Effector memory CD8-positive, alpha-beta T cell (primary cell): ENCODE measurements at places on chromosomes 6 and 20.

- H3K4me1 ChIP-seq = no peaks in the 10 kb centered on the region
- H3K4me3 ChIP-seq = no peak overlapping the region
- no peaks in the 10 kb centered on the region for H3K27me3 ChIP-seq
- H3K27ac ChIP-seq = no peak overlapping the region
Observed at GRCh38 chr6:73180076-73180738, 45.1 kb downstream of the KHDC1L start.

- H3K4me1 ChIP-seq = peaks cover 8% of the 10 kb centered on the region
- H3K27me3 ChIP-seq = no peaks in the 10 kb centered on the region
- DNase-seq = no peak
- no peak overlapping the region for H3K4me3 ChIP-seq
Observed at GRCh38 chr6:169917153-169917552, 165.7 kb downstream of the ERMARD start.

- H3K4me3 ChIP-seq = no peak overlapping the region
- no peaks in the 10 kb centered on the region for H3K4me1 ChIP-seq
- peaks cover 60% of the 10 kb centered on the region for H3K27me3 ChIP-seq
Observed at GRCh38 chr6:31053873-31054272, 43.6 kb downstream of the MUC22 start.

GRCh38 chr6:87054143-87054833 is 40.6 kb downstream of the CGA start:
- DNase-seq = no peak
- H3K4me1 ChIP-seq = no peaks in the 10 kb centered on the region
- no peaks in the 10 kb centered on the region for H3K36me3 ChIP-seq
- peaks cover 39% of the 10 kb centered on the region for H3K27me3 ChIP-seq
- no peak overlapping the region for H3K27ac ChIP-seq
- no peak overlapping the region for H3K4me3 ChIP-seq

DNA sequence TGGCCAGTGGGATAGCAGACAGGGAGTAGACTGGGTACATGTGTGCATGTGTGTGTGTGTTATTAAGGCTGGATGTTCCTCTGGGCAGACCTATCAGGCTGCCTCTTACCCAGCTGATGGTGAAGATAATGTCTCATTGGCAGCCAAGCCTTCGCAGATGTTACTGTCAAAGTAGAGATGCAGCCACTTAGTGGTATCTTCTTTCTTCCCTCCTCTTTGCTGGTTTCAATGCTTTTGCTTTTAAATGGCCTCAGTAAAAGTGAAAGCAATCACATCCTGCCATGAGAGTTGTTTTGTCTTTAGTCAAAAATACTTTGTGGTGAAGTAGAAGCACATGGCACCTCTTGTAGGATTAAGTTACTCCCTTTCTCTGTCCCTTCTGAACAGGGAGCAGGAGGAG is 57.5 kb downstream of the SNRNP48 start:
- no peak for DNase-seq
- no peaks in the 10 kb centered on the region for H3K4me1 ChIP-seq
- no peak overlapping the region for H3K4me3 ChIP-seq
- no peak overlapping the region for H3K27ac ChIP-seq

DNA sequence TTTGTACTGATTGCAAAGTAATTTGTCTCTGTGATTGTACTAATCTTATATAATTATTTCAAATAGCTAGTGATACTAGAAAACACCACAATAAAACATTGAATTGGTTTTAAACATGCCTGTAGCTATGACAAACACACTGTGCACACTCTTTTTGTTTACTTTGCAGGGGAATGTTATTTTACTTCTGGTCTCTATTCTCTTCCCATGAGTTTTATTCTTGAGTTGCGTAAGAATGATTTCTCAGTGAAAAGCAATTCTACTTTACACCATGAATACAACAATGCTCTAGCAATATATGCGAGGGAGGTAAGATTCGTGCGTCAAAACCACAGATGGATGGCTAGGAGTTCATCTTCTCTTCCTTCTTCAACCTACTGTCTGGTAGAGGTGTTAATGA is 68.4 kb upstream of the PHACTR1 start:
- no peaks in the 10 kb centered on the region for H3K36me3 ChIP-seq
- no peaks in the 10 kb centered on the region for H3K27me3 ChIP-seq
- H3K27ac ChIP-seq = no peak overlapping the region
- H3K4me1 ChIP-seq = no peaks in the 10 kb centered on the region

- no peak overlapping the region for H3K27ac ChIP-seq
- no peaks in the 10 kb centered on the region for H3K36me3 ChIP-seq
- H3K4me1 ChIP-seq = no peaks in the 10 kb centered on the region
- H3K27me3 ChIP-seq = no peaks in the 10 kb centered on the region
Observed at GRCh38 chr20:5020760-5021159, 19.4 kb upstream of the SLC23A2 start.

- H3K4me3 ChIP-seq = no peak overlapping the region
- no peaks in the 10 kb centered on the region for H3K4me1 ChIP-seq
- H3K27me3 ChIP-seq = peaks cover 37% of the 10 kb centered on the region
Observed at GRCh38 chr6:5984150-5985089, 22.3 kb downstream of the NRN1 start.

DNA sequence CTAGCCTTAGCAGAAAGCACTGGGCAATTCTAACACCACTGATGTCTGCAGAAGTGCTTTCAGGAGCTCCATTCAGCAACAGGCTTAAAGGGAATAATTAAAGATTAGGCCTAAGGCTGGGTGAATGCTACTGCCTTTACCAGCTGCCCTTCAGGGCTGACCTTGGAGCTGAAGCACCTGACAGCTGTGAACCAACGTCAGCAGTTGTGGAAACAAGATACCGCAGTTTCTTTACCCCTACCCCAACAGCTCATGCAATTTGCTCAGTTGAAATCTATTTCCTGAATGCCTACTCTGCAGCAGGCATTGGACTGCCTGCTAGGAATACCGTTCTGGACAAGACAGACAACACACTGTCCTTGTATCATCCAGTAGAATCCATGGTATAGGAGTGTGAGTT is 51.5 kb upstream of the ADTRP start:
- no peak overlapping the region for H3K4me3 ChIP-seq
- no peaks in the 10 kb centered on the region for H3K4me1 ChIP-seq
- peaks cover 72% of the 10 kb centered on the region for H3K27me3 ChIP-seq
- H3K36me3 ChIP-seq = no peaks in the 10 kb centered on the region
- H3K27ac ChIP-seq = no peak overlapping the region
- DNase-seq = no peak

- H3K27ac ChIP-seq = no peak overlapping the region
- no peaks in the 10 kb centered on the region for H3K27me3 ChIP-seq
- peaks cover 3% of the 10 kb centered on the region for H3K36me3 ChIP-seq
- H3K4me3 ChIP-seq = no peak overlapping the region
- H3K4me1 ChIP-seq = peaks cover 11% of the 10 kb centered on the region
Observed at GRCh38 chr6:117540670-117541069, 58.2 kb downstream of the DCBLD1 start.

DNA sequence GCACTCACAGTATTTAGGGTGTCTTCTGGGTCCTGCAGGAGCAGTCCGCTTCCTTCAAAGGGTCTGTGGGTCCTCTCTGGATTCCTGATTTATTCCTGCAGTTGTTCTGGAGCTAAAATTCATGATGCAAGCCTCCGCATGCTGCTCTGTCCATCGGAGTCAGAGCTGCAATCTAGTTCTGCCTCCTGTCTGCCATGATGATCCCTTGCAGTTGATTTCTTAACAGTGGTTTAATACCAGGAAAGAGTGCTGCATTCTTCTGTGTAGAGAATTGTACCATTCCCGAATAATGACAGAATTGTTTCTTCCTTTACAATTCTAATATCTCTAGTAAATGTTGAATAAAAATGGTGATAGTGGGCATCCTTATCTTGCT is 72.0 kb upstream of the B3GAT2 start:
- no peaks in the 10 kb centered on the region for H3K4me1 ChIP-seq
- no peak for DNase-seq
- H3K27me3 ChIP-seq = peaks cover 9% of the 10 kb centered on the region
- H3K4me3 ChIP-seq = no peak overlapping the region

- H3K4me1 ChIP-seq = no peaks in the 10 kb centered on the region
- no peak overlapping the region for H3K27ac ChIP-seq
- peaks cover 38% of the 10 kb centered on the region for H3K27me3 ChIP-seq
- no peaks in the 10 kb centered on the region for H3K36me3 ChIP-seq
- DNase-seq = no peak
Observed at GRCh38 chr6:16208989-16209388, 29.4 kb upstream of the GMPR start.

DNA sequence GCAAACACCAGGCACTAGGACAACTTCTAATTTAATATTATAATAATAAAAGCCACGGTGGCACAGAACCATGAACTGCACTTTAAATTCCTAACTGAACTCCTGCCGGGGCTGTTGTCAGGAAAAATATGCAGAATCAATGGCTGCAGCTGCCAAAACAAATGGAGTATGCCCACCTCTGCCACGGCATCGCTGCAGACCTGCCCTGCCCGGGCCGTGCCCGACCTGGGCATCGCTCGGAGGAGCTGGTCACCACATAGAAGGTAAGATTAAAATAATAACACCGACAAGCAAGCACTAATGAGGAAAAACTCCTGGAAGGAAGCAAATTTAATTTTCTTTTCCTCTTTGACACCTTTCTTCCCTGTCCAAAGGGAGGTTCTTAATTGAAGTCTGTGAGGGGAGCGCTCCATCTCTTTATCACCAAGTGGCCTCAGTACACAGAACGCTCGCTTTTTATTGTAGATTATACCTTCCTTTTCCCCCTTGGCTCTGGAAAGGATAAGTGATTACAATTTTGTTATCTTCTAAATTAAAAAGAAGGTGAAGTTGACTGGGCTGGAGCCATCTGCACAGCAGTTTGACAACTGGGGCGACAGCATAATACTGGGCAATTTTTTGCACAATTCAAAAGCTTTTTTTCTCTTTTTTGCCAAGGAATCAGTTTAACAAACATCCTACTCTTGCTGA is 351.3 kb downstream of the ZFAND3 start:
- no peaks in the 10 kb centered on the region for H3K27me3 ChIP-seq
- H3K27ac ChIP-seq = no peak overlapping the region
- H3K36me3 ChIP-seq = peaks cover 12% of the 10 kb centered on the region
- H3K4me1 ChIP-seq = no peaks in the 10 kb centered on the region
- H3K4me3 ChIP-seq = no peak overlapping the region

DNA sequence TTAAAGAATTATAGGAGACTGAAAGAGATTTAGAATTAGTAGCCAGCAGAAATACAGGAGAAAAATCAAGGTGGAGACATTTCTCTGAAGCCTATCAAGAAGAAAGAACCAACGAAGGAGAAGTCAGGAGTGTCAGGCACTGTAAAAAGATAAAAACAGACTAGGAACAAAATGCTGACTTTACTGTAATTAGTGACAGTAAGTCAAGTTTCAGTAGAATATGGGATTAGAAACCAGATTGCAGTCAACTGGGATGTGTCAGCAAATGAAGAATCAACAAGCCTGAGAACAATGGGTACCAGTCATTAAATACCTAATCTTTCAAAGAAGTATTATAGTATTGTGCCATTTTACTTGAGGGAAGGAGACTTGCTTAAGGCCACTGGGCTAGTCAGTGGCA is 21.6 kb downstream of the CALHM6 start:
- no peak overlapping the region for H3K27ac ChIP-seq
- no peaks in the 10 kb centered on the region for H3K36me3 ChIP-seq
- no peak overlapping the region for H3K4me3 ChIP-seq
- peaks cover 16% of the 10 kb centered on the region for H3K27me3 ChIP-seq

- no peak overlapping the region for H3K4me3 ChIP-seq
- H3K4me1 ChIP-seq = no peaks in the 10 kb centered on the region
- no peak overlapping the region for H3K27ac ChIP-seq
- no peaks in the 10 kb centered on the region for H3K27me3 ChIP-seq
- no peak for DNase-seq
Observed at GRCh38 chr6:109166673-109167072, 71.4 kb downstream of the CEP57L1 start.

- H3K4me1 ChIP-seq = peaks cover 3% of the 10 kb centered on the region
- H3K27me3 ChIP-seq = peaks cover 56% of the 10 kb centered on the region
- H3K36me3 ChIP-seq = peaks cover 3% of the 10 kb centered on the region
- no peak overlapping the region for H3K27ac ChIP-seq
- H3K4me3 ChIP-seq = no peak overlapping the region
Observed at GRCh38 chr20:33281550-33282146, 1.4 kb upstream of the BPIFB1 start.

- H3K4me3 ChIP-seq = no peak overlapping the region
- DNase-seq = no peak
- no peaks in the 10 kb centered on the region for H3K27me3 ChIP-seq
- no peaks in the 10 kb centered on the region for H3K36me3 ChIP-seq
Observed at GRCh38 chr6:104402572-104402971, 457.1 kb downstream of the HACE1 start.

GRCh38 chr20:49993301-49993751 is 10.5 kb downstream of the SNAI1 start:
- peaks cover 49% of the 10 kb centered on the region for H3K27me3 ChIP-seq
- no peaks in the 10 kb centered on the region for H3K4me1 ChIP-seq
- no peak overlapping the region for H3K27ac ChIP-seq
- no peak for DNase-seq
- no peak overlapping the region for H3K4me3 ChIP-seq
- peaks cover 16% of the 10 kb centered on the region for H3K36me3 ChIP-seq

DNA sequence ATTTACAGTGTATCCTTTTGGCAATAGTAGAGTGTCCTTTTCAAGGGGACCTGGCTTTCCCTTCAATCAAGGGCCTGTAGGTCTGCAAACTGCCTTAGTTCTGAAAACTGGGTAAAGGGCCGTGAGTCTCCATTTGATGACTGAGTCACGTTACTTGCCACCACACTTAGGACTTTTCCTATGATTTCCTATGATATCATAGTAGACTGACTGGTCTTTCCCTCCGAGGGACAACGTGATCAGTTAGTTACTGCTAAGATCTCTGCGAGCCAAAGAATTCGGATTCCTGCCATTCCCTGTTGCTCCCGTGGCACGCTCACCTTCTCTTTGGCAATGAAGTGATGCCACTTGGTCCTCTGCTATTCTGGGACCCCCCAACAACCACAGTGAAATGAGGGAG is 8.4 kb downstream of the ZNF831 start:
- DNase-seq = no peak
- H3K27ac ChIP-seq = peak overlapping the region; percentile 56
- no peaks in the 10 kb centered on the region for H3K27me3 ChIP-seq
- H3K4me3 ChIP-seq = peak overlapping the region; percentile 42
- H3K4me1 ChIP-seq = peaks cover 71% of the 10 kb centered on the region
- peaks cover 46% of the 10 kb centered on the region for H3K36me3 ChIP-seq

GRCh38 chr6:143934867-143935266 is 70.6 kb downstream of the ZC2HC1B start:
- no peaks in the 10 kb centered on the region for H3K4me1 ChIP-seq
- no peak for DNase-seq
- no peak overlapping the region for H3K27ac ChIP-seq
- H3K27me3 ChIP-seq = peaks cover 58% of the 10 kb centered on the region
- H3K36me3 ChIP-seq = no peaks in the 10 kb centered on the region

DNA sequence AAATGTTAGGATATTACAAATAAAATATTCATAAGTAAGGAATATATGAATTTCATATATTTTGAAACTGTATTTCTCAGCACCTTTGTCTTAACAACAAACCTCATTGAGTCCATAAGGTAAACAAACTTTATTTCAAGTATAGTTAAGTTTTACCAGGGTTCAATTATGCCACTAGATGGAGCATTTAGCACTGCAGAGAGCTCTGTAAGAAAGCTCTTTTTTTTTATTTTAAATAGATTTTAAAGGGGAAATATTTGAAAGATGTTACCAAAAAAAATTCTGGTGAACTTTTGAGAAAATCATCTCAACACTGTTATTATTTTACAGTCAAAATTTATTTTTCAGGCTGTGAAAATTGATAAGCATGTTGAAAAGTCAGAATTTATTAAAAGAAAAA is 955.2 kb upstream of the EYS start:
- no peak for DNase-seq
- H3K36me3 ChIP-seq = no peaks in the 10 kb centered on the region
- H3K4me1 ChIP-seq = no peaks in the 10 kb centered on the region
- no peak overlapping the region for H3K4me3 ChIP-seq
- no peak overlapping the region for H3K27ac ChIP-seq
- H3K27me3 ChIP-seq = no peaks in the 10 kb centered on the region
